ENCODE measurements at places on chromosomes 6 and 20. TPM values are rescaled to one million over a fixed set of nuclear protein-coding genes. Genes with fewer than 3 reads are reported as not detected.

CCN6 gene
- not detected for total RNA-seq

OR2B6 gene
- 0.14 TPM for total RNA-seq

ADGRB3 gene
- total RNA-seq: not detected

IL17A gene
- total RNA-seq: not detected
